CD4-positive, CD25-positive, alpha-beta regulatory T cell (primary cell): ENCODE measurements at places on chromosomes 2 and 18. TPM values are rescaled to one million over a fixed set of nuclear protein-coding genes. Genes with fewer than 3 reads are reported as not detected.

Gene DSG2
- 0.10 TPM for total RNA-seq

Gene PSME4
- total RNA-seq, result 114 TPM

Gene LINC00305
- total RNA-seq, result not detected

Gene HOXD11
- not detected for total RNA-seq

Gene ZNF516
- 9.9 TPM for total RNA-seq

Gene STARD6
- not detected for total RNA-seq

Gene ANKRD30B
- not detected for total RNA-seq

Gene ELOA2
- total RNA-seq, result not detected

Gene KCNK3
- total RNA-seq, result not detected

Gene AQP12A
- not detected for total RNA-seq

Gene IL36G
- not detected for total RNA-seq

Gene GLI2
- total RNA-seq, result not detected

Gene MAPK4
- not detected for total RNA-seq

Gene LYG2
- not detected for total RNA-seq

Gene DLGAP1
- 5.4 TPM for total RNA-seq

Gene DSC3
- total RNA-seq, result not detected

Gene STAT4
- total RNA-seq, result 60.0 TPM

Gene ACADL
- total RNA-seq, result not detected

Gene PRKAG3
- not detected for total RNA-seq

Gene EML6
- total RNA-seq, result 0.59 TPM

Gene C1QL2
- total RNA-seq, result not detected

Gene PLEKHA3
- 28.2 TPM for total RNA-seq

Gene LIMS4
- not detected for total RNA-seq

Gene ZNF521
- 1.8 TPM for total RNA-seq
